GM18507 (cell line): ENCODE measurements at places on chromosomes 1 and 21.

GRCh38 chr1:11540773-11541160 is 61.8 kb downstream of the DISP3 start:
- DNase-seq: no peak

DNA sequence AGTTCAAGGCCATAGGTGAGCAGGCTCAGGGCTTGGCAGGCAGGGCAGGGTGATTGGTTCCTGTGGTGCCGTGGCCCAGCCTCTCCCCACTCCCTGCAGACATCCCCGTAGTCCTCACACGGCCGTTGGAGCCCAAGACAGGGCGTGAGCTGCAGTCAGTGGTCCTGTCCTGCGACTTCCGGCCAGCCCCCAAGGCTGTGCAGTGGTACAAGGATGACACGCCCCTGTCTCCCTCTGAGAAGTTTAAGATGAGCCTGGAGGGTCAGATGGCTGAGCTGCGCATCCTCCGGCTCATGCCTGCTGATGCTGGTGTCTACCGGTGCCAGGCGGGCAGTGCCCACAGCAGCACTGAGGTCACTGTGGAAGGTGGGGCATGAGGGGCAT is 71.9 kb downstream of the OBSCN start:
- DNase-seq: no peak

DNA sequence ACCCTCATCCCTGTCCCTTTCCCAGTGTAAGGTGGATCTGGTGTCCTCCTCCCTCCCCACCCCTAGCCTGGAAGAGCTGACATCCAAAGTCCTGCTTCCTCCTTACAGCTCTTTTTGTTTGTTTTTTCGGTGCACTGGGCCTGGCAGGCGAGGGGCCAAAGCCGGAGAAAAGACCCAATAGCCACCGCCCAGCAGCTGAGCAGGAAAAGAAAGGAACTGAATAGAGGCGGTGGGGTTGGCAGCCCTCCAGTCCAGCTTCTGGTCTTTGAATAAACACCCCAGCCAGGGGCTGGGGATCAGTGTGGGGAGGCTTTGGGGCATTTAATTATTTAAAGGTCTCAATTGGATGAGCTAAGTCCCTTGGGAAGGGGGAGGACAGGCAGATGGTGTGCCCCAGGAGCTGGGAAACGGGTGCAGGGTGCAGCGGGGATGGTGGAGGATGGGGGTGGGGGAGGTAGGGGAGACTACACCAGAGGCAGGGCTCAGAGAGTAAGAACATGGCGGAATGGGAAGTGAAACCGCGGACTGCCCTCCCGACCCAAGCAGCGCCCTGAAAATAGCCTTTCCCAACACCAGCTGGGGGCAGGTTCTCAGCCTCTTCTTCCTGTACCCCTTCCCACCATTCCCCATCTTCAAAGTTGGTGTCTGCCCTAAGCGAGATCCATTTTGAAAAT is 20.2 kb downstream of the BTG2 start:
- no peak for DNase-seq

- no peak for DNase-seq
These were observed 24.6 kb downstream of the CR1L start for GRCh38 chr1:207669528-207670009.

DNA sequence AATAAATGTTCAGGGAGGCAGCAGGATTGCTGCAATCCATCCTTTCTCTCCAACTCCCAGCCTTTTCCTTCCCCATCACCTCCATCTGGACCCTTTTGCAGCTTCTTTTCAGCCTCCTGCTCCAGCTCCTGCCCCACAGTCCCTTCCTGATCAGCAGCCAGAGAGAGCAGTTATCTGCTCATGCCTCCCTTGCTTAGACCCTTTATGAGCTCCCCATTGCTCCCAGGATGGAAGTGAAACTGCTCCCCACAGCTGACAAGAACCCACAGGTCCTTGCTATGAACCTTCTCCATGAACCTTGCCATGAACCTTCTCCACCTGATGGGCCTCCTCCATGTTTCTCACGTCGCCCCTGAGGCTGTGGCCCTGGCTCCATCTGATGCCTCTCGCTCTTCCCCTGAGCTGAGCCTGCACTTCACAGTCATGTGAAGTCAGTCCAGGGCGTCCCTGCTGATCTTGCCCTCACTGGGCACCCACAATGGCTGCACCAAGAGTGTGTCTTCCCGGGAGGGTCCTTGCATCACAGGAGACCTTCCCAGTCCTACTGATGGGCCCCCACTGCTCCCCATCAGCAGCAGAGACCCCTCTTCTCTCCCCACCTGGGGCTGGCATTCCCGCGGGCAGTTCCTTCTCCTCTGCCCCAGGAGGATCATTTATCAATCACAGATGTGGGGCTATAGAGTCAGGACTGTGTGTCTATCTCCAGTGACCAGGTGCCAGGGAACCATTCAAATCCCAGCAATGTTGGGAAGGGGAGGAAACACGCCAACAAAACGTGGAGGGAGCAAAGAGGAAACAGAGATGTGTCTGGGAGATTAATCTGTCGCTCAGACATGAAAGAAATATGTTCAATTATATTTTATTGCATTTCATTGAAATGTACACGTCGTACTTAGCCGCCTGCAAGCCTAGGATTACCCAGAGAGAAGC is 73.1 kb downstream of the MATN1 start:
- DNase-seq: no peak

GRCh38 chr1:98113811-98114210 is 193.0 kb upstream of the DPYD start:
- DNase-seq: no peak

- peak; percentile 39 for DNase-seq
These were observed 87.7 kb downstream of the LACTBL1 start for GRCh38 chr1:22884806-22885530.
